ENCODE measurements at places on chromosomes 4 and X. TPM values are rescaled to one million over a fixed set of nuclear protein-coding genes. Genes with fewer than 3 reads are reported as not detected.

The VSIG4 gene
- 80.0 TPM for total RNA-seq

GRCh38 chr4:123477711-123478209, 81.2 kb downstream of the SPRY1 start:
- peak; percentile 14 for DNase-seq

DNA sequence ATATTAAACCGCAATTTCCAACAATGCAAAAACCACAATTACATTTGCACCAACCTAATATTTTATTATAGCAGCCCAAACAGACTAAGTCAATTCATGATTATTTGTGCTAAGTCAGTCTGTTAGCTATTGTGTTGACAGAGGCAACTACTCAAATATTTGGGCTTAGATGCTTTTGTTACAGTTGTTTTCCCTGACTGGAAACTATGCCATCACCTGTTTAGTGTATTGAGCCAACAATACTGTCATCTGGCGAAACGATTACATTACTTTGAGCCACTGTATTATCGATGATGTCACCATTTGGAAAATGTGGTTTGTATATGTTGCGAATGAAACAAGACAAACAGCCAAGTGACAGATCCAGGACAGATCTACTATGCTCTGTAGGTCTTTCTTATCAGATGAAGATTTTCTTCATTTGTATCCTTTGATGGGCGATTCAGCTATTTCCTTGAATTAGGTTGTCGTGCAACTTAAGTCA, 38.7 kb upstream of the INTS6L start:
- DNase-seq, result no peak

DNA sequence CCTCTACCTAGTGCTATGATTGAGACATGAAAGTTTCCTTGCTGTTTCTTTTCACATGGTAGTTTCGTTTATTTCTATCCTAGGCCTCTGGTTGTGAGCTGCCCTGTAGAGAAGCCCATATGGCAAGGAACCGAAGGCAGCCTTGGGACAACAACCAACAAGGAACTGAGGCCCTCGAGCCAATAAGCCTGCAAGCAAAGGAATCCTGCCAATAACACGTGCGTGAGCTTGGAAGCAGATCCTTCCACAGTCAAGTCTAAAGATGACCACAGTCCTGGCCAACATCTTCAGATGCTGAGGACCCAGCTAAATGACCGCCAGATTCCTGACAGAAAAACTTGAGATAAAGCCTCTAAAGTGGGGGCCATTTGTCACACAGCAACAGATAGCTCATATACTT, 100.4 kb upstream of the FAM9B start:
- no peak for DNase-seq

DNA sequence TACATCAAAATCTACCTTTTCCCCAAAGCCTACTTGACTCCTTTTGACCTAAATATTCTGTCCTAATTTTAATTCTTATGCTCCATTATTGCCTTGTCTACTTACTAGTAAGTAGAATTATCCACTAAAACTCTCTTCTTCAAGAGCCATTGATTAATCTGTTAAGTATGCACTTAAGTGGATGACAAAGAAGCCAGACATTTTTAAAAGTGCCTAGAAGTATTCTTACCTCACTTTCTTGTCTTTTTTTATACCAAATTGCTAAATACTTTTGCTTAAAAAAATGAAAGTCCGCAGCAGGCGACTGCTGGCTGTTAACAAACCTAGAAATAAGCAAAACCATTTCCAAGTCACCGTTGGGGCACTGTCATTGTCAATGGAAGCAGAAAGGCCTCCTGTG, 20.1 kb upstream of the FRMPD4 start:
- DNase-seq, result no peak

GRCh38 chrX:22365460-22365859, 92.7 kb downstream of the CBLL2 start:
- DNase-seq, result no peak

- no peak for DNase-seq
These were observed 540.4 kb downstream of the TRAM1L1 start for GRCh38 chr4:116544946-116545345.

DNA sequence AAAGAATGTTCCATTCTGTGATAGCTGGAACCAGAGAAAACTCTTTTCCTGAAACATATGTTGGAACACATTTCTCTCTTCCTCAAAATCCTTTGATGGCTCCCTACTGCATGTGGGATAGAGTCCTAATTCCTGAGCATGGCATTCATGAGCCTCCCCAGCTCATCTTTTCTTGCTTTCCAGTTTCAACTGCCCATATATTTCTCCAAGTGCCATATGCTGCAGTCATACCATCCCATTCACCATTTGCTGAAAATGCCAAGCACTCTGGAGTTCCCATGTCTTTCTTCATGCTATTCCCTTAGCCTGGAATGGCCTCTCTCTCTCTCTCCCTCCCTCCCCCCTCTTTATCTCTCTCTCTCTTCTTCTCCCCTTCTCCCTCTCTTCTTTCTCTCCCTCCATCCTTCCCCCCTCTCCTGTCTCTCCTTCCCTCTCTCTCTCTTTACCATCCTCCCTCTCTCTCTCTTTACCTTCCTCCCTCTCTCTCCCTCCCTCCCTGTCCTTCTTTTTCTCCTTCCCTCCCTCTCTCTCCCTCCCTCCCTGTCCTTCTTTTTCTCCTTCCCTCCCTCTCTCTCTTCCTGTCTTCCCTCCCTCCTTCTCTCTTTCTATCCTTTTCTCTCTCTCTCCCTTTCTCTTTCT, 134.1 kb upstream of the GPC4 start:
- no peak for DNase-seq

- DNase-seq, result no peak
These were observed 44.9 kb downstream of the NAT8L start for GRCh38 chr4:2103843-2104547.
